ENCODE measurements at places on chromosomes 11 and 22. TPM values are rescaled to one million over a fixed set of nuclear protein-coding genes. Genes with fewer than 3 reads are reported as not detected.

DNA sequence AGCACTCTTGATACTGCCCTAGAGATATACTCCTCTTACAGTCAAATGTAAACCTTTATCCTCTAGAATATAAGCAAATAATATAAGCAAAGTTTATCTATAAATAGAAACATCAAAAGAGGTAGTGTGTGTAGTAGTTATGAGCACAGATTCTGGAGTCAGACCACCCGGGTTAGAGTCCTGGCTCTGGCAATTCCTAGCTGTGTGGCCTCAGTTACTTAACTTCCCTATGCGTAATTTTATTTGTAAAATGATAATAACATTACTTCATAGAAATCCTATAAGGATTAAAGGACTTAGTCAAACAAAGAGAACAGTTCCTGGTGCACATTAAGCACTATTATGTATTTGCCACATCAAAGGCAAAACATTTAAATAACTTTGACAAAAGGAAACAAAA lies 7.0 kb downstream of the MSANTD4 start:
- no peak for DNase-seq

GRCh38 chr11:110471371-110471770 lies 41.6 kb downstream of the FDX1 start:
- no peak for DNase-seq

- DNase-seq: no peak
Measured at GRCh38 chr22:29121124-29121523, 48.3 kb downstream of the KREMEN1 start.

DNA sequence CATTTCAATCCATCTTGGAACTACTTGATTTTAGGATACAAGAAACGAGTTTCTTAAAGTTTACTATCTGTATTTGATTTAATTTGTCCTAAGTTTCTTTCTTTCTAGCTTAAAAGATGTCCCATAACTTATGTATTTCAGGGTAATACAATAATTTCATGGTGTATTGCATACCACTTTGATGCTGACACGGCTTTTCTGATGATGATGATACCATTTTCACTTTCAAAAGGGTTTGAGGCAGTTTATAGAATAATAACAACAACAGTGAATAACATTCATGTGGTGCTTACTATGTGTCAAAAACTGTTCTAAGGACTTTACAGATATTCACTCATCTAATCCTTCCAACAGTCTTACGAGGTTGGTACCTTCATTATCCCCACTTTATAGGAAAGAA lies 33.2 kb upstream of the POU2AF1 start:
- no peak for DNase-seq

DNA sequence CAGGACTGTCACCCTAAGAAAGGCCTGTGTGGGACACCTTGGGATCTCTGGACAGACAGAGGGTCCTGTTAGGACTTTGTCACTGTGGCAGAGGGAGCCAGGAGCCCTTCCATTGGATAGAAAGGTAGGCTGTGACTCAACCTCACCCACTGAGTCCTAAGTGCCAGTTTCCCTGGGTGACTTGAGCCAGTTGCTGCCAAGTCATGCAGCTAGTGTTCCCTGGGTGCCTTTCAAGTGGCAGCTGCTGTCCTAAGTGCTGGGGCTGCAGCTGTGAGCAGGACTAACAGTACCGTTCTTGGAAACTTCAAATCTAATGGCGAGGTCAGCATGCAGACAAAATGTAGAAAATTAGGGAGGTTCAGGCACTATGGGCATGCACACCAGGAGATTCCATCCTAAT lies 393.7 kb downstream of the TMEM135 start:
- no peak for DNase-seq

GRCh38 chr22:45972091-45972888 lies 4.7 kb downstream of the WNT7B start:
- no peak for DNase-seq

DNA sequence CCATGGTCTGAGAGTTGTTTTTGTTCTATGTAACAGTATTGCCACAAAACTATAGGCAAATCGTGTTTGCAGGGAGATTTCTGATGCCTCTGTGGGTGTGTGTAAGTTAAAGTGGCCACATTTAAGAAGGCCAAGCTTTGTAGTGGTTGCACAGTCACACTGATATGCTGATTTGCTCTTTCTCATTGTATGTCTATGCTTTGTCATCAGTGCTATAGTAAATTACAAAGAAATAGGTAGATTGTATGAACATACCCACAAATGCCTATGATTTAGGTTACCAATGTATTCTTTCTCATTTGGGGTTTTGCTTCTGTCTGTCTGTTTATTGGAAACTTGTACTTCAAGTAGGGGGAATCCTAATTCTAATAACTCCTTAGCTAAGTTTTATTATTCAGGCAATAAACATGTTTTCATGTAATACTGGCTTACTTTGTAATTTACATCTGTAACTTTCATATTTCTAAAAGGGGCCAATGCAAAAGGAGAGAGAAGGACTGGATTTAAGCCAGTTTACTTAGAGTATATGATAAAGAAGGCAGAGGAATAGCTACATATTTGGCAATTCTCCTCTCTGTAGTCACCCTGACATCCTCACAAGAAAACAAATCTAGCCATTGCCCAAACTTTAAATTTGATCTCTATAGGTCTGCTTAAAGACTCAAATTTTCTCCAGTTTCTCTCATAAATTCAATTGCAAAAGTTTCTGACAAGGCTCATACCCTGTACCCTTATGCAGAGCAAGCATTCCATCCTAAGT lies 2.0 kb downstream of the FIBIN start:
- no peak for DNase-seq

GRCh38 chr22:49685686-49686085 lies 142.0 kb downstream of the BRD1 start:
- no peak for DNase-seq

The CXCR5 gene
- total RNA-seq: 13.2 TPM

The CCDC179 gene
- not detected for total RNA-seq

Measured in CD4-positive, alpha-beta T cell (primary cell).